ENCODE measurements at places on chromosomes 12 and 14.

- DNase-seq, result no peak
Observed at GRCh38 chr12:19872621-19873540, 433.6 kb downstream of the AEBP2 start.

DNA sequence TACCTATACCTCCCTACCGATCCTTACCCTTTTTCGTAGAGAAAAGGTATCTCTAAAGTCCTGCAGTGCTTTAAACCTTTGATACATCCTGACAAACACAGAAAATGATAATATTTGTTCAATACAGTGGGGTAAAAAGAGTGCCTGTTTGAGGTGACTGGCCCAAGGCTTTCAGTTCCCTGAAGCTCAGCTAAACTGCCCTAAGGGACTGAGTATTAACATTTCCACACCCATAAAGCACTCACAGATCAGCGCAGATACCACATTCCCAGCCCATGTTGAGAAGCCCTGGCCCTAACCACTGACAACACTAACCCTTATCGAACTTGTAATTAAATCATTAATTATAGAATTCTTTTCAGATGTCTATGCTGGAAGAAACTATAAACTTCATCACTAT, 108.7 kb downstream of the DIP2B start:
- DNase-seq, result no peak

- DNase-seq, result no peak
Observed at GRCh38 chr14:34562776-34563150, 23.3 kb upstream of the EAPP start.

- DNase-seq, result no peak
Observed at GRCh38 chr12:109222496-109222895, 86.6 kb downstream of the FOXN4 start.

- DNase-seq, result no peak
Observed at GRCh38 chr14:25411781-25412757, 362.1 kb upstream of the STXBP6 start.

DNA sequence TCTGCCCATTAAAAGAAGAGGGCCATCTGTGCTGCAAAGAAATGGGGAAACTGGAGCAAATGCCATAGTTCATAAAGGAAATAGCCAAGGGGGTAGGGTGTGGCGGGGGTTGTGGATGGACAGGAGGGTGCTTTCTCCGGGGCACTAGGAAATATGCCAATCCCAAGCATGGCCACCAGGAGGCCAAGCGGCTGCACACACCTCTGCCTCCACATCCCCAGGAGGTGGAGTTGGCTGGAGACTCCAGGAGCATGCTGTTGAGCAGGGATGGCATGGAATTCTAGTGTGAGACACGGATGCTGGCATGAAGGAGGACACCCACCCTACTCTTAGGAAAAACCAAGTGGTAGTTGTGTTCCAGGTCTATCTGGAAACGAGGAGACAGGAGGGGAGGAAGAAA, 25.2 kb downstream of the NID2 start:
- DNase-seq, result no peak

DNA sequence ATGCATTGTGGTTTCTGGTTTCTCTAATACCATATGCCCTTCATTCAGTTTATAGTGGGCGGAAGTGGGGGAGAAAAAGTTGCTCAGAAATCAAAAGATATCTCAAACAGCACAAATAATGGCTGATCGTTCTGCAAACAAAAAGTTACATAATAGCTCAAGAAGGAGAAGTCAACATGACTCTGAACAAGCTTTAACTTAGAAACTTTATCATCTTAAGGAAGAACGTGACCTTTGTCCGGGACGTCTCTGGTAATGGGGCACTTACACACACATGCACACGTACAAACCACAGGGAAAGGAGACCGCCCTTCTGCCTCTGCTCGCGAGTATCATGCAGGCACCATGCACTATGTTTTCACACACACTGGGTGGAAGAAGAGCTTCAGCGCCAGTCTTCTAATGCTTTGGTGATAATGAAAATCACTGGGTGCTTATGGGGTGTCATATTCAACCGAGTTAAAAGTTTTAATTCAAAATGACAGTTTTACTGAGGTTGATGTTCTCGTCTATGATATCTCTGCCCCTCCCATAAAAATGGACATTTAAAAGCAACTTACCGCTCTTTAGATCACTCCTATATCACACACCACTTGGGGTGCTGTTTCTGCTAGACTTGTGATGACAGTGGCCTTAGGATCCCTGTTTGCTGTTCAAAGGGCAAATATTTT, 4.7 kb downstream of the FOS start:
- DNase-seq, result no peak

DNA sequence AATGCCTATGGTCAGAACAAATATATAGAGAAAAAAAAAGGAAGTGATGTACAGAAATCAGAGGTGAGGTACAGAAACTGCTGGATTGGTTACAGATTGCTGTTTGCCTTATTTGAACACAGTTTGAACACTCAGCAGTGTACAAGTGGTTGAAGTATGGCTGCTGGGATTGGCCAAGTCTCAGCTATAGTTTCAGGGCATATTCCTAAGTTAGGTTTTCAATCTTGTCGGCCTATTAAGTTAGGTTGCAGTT, 146.4 kb downstream of the LLPH start:
- DNase-seq, result no peak

DNA sequence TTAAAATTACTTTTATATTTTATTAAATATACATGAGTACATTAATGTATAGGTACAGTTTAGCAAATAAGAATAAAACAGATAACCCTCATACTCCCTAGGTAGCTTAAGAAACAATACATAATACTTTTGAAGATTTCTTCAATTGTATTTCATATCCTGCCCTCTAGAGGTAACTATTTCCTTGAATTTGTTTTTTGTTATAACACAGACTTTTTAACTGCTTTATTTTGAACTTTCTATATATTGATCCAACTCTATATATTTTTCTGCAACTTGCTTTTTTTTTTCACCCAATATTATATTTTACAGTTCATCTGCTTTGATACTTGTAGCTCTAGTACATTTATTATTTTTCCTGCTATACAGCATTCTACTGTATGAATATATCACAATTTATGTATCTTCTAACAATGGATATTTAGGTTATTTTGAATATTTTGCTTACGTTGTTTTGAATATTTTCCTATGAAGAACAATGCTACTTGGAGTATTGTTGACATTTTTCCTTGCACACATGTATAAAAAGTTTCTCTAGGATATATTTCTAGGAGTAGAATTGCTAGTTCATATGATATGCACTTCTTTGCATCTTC, 72.8 kb upstream of the ABCD2 start:
- no peak for DNase-seq

- peak; percentile 84 for DNase-seq
Observed at GRCh38 chr14:69614592-69614991, 3.2 kb downstream of the SUSD6 start.

- DNase-seq, result no peak
Observed at GRCh38 chr12:89416049-89416792, 63.9 kb upstream of the DUSP6 start.

- DNase-seq, result no peak
Observed at GRCh38 chr14:95964901-95965300, 74.3 kb upstream of the C14orf132 start.

- no peak for DNase-seq
Observed at GRCh38 chr14:94769391-94770250, at the start of gene GSC. TSS of gene GSC (minus strand) at chr14:94770113. CDS start at chr14:94770015, 98 bp downstream.

DNA sequence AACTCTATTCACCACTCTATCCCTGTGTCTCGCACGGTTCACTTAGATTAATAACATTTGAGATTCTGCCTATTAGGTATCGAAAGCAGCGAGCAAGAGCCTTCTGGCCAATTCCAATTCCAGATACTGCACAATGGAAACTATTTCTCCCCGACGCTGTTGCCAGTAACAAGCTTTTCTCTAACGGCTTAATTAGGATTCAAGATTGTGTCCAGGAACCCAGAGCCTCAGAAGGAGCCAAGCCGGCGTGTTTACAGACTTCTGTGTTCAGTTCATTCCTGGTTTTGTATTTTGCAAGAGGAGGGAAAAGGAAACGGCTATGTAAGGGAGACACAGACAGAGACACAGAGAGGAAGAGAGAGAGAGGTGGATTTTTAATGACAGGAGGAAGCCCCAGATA, 185.6 kb downstream of the DICER1 start:
- DNase-seq, result no peak

GRCh38 chr12:78928200-78929074, 63.9 kb downstream of the SYT1 start:
- no peak for DNase-seq

DNA sequence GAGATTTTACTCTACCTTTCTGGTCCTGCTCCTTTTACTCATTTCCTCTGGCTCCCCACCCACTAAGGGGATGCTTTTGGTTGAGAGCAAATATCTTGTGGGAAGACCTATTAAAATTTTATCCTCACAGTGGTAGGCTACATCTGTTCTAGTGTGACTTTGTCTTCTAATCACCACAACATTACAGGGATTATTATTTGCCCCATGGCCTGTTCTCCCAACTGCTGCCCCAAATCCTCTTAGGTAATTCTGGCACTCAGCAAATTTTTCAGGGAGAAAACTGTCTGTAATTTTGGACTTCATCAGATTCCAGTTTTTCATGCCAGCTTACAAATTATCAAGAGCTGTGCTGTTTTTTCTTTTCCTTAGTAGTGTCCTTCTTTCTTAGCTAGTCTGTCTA, 172.3 kb downstream of the GPHN start:
- no peak for DNase-seq

GRCh38 chr12:28390761-28391385, 200.6 kb downstream of the CCDC91 start:
- no peak for DNase-seq

DNA sequence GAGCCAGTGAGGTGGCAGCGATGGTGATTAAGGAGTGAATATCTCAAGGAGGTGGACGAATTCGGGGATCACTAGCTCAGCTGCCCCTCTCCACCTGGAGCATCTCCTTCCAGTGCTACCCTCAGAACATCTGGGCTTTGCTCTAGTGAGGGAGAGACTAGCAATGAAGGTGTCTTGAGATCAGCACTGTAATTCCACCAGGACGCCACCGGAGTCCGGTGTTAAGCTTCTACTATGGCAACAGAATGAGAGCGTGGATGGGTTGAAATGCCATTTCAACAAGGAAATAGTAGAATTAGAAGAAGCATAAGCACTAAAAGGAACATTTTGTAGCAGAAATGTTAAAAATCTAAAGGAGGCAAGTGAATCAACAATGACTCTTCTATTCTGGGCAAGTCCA, 61.1 kb downstream of the NTF3 start:
- DNase-seq, result no peak

- no peak for DNase-seq
Observed at GRCh38 chr14:45185100-45185814, 49.5 kb downstream of the FANCM start.

GRCh38 chr14:101224356-101225156, 321.0 kb upstream of the RTL1 start:
- DNase-seq, result no peak

GRCh38 chr14:22276913-22277816, 311.9 kb downstream of the DAD1 start:
- no peak for DNase-seq

- no peak for DNase-seq
Observed at GRCh38 chr12:88743946-88744685, 163.8 kb upstream of the KITLG start.

DNA sequence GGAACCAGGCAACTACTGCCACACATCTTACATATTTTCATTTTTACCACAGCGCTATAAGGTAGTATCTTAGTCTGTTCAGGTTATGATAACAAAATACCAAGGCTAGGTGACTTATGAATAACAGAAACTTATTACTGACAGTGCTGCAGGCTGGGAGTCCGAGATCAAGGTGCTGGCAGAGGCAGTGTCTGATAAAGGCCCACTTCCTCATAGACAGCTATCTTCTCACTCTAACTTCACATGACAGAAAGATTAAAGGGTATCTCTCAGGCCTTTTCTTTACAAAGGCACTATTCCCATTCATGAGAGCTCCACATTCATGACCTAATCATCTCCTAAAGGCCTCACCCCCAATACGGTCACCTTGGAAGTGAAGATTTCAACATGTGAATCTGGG, 59.8 kb upstream of the MDM1 start:
- no peak for DNase-seq

DNA sequence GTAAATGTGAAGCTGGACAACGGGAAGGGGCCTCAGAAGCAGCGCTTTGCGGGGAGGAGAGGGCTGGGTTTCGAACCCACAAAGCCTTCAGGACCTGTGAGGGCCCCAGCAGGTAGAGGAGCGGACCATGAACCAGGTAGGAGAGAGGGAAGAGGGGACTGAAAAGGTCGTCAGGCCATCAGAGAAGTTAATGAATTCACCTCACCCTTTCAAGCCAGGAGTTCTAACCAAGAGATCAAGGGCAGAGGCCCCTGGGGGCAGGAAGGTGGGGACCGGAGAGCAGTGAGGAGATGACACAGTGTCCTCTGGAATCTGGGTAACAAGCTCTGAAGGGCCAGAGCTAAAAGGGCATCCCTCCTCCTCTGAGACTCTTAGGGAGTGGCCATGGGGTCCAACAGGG, 19.4 kb downstream of the SERPINA1 start:
- DNase-seq, result no peak

GRCh38 chr12:104479123-104479662, 22.4 kb downstream of the CHST11 start:
- DNase-seq, result no peak

- no peak for DNase-seq
Observed at GRCh38 chr14:59371771-59372170, 93.4 kb downstream of the GPR135 start.

- DNase-seq, result no peak
Observed at GRCh38 chr12:92396647-92397252, 251.1 kb upstream of the BTG1 start.

GRCh38 chr12:7068994-7069346, 8.5 kb downstream of the C1S start:
- no peak for DNase-seq

- DNase-seq, result no peak
Observed at GRCh38 chr12:5710260-5710878, 234.7 kb downstream of the ANO2 start.

DNA sequence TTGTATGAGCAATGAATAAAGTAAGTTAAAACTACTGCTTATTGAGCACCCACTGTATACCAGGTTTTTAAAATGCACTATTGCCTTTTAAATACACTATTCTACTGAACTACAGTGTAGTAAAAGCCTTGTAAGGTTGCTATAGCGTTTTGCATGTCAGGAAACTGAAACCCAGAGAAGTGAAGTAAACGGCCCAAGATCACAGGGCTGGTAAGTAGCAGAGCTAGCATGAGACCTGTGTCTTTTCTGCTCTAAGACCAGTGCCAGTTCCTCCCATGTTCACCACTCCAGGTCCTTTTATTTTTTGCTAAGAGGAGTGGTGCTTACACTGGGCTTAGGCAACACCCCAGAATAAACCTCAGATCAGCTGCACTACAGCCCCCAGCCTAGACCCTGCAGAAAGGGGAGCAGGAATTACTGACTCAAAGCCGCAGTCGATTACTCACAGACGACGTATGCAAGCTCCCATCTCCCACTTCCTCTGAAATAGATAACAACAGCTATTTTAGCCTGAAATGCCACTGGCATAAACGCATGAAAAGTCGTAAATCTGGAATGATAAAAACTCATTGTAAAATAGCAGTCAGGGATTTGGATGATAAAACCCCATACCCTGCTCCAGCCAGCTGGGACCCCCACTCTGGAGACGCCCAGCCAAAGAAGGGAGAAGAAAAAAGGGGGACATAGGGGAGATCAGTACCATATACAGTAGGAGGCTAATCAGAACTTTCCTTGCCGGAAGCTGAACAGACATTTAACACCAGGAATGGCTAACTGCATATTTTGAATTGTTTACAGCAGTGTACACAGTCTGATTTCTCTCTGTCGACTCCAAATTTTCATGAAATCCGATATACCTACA, 108.3 kb downstream of the NUAK1 start:
- DNase-seq, result no peak

All from GM12878 (cell line).